ENCODE measurements at places on chromosomes 11 and 22. TPM values are rescaled to one million over a fixed set of nuclear protein-coding genes. Genes with fewer than 3 reads are reported as not detected.

Gene ADAMTS8
- total RNA-seq: 0.13 TPM

DNA sequence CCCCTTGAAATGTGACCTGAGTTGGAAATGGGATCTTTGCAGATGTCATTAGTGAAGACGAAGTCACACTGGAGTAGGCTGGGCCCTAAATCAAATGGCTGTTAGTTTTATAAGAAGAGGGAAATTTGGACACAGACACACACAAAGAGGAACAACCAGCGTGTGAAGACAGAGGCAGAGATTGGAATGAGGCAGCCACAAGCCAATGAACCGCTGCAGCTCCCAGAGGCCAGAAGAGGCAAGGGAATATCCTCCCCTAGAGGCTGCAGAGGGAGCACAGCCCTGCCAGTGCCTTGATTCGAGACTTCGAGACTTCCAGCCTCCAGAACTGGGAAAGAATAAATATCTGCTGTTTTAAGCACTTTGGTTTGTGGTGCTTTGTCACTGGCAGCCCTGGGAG is 484.5 kb downstream of the MN1 start:
- no peak for DNase-seq

- DNase-seq: no peak
These were observed 10.7 kb downstream of the SLC37A2 start for GRCh38 chr11:125073616-125074483.

DNA sequence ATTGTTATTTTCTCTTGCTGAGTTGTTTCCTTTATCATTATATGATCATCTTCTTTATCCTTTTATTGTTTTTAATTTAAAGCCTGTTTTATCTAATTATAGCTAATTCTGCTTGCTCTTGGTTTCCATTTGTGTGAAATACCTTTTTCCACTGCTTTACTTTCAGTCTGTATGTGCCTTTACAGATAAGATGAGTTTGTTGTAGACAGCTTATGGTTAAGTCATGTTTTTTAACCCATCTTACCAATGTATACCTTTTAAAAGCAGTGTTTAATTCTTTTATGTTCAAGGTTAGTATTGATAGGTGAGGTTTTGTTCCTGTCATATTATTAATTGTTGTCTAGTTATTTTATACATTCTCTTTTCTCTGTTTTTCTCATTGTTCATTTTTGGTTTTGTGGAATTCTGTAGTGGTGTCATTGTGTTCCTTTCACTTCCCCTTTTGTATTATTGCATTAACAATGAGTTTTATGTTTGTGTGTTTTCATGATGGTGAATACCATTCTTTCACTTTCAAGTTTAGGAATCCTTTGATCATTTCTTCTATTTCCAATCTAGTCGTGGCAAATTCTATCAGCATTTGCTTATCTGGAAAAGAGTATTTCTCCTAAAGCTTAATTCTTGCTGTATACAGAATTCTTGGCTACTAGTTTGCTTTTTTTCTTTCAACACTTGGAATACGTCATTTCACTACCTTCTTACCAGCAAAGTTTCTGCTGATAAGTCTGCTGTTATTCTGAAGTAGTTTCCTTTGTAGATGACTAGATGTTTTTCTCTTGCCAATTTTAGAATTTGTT is 21.8 kb downstream of the OR5AN1 start:
- DNase-seq: no peak
